Activated gamma-delta T cell treated with Interleukin-2 at 50 U/mL for 16 hours (primary cell): ENCODE measurements at places on chromosomes 12 and 14.

- DNase-seq: no peak
These were observed 536.8 kb upstream of the ATP2B1 start for GRCh38 chr12:90245391-90245790.

- DNase-seq: no peak
These were observed 4.4 kb upstream of the BTBD7 start for GRCh38 chr14:93337143-93337753.

DNA sequence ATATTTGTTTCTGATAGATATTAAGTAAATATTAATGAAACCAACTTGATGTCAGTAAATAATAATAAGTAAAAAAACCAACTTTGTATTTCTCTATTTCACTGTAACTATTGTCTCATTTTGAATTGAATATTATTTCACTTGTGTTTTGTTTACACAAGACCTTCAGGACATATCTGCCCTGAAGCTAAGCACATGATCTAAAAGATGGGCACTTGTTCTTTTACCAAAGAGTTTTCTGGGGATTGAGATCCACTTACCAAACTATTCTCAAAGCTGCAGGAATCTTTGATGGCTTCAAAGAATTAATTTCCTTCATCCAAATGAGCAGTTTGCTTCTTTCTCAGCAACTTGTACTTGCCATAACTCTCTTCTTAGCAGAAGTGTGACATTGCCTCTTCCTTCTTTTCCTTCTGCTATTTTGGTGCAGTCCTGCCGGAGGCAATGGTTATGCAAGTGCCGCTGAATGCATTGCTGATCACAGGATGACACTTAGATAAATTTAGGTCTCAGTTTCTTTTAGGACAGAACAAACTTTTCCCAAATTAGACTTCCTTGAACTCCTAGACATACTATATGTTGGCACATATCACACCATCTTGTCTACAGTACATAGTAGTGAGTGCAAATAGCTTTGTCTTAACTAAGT lies 9.2 kb downstream of the FAR2 start:
- no peak for DNase-seq

DNA sequence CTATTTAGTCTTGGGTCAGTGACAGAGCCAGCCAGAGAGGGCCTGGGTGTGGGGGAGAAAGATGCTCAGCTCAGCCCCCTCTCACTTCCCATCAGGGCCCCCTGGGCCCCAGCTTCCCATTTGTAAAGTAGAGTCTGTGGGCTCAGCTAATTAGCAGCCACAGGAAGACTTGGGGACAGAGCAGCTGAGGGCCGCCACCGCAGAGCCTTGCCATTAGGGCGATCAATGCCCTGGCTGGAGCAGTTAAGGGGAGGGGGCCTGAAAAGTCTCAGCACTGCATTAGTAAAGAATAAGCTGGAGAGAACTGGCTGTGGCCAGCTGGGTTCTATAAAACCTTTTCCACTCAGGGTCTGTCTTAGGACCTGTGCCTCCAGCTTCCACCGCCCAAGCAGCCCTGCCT lies 2.7 kb downstream of the PLEKHD1 start:
- DNase-seq: no peak

DNA sequence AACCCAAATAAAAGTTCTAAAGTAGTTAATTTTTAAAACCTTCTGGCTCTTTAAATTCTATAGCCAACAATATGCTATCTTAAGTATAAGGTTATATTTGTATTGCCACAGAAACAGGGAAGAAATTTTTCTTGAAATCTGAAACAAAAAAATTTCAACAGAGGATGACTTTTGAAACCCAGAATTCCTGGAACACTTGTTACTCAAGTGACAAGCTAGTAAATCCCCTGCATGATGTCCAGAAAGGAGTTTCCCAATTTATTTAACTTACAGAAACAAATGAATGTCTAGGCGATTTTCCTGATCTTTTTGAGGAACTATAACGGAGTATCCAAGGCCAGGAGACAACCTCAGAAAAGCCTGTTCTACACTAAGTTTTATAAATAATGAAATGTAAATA lies 69.6 kb downstream of the SLC41A2 start:
- no peak for DNase-seq

GRCh38 chr12:54359762-54360351 lies 4.4 kb downstream of the GPR84 start:
- DNase-seq: no peak

GRCh38 chr12:43550831-43551271 lies 1.2 kb downstream of the ADAMTS20 start:
- no peak for DNase-seq

GRCh38 chr14:52259434-52259833 lies 8.1 kb upstream of the PTGDR start:
- no peak for DNase-seq

DNA sequence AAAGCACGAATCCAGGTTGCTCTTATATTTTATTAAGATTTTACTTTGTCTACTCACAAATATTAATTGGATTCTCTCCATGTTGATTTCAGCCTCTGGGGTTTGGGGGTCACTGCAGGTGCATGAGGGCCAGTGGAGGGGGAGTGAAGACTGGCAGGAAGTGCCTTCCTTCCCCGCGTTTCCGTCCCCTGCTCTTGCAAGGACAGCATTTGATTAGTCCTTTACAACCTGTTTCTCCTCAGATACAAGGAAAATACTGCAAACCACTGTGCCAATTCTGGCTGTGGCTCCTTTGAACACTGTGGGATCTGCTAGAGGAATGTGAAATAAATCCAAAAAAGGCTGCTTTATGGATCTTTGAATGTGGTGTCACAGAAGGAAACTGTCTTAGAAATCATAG lies 291.8 kb downstream of the ETNK1 start:
- DNase-seq: no peak

GRCh38 chr12:45613296-45613695 lies 116.2 kb upstream of the ARID2 start:
- no peak for DNase-seq

DNA sequence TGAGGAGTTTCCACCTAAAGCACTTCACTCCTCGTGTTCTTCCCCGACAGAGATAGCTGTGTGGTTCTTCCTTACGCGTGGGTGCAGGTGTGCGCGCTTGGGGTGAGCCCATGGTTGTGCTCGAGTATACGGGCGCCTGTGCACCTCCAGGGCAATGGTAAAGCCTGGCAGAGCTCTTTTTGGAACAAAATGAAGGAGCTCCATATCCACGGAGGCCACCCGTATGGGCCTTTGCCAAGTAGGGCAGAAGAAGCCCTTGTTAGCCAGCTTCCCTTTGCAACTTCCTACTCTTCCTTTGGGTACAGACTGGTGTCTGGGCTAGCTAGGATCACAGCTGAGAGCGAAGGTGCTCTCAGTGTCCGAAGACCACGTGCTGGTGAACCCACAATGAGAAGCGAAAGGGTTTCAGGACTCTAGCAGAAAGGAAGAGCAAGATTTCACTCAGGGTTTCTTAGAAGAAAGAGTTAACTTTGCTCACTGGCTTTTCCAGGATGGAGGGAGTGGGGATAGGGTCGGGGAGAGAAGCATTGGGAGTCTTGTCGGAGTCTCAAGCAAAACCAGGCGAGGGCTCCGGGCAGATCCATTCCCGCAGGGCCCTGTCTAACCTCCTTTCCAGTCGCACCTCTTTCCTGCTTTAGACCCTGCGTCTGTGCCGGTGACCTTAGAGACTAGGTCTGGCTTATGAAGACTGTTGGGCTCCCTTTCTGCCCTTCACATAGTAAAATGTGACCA lies 960 bp upstream of the LRFN5 start:
- DNase-seq: no peak
